CD4-positive, alpha-beta T cell treated with Interleukin-6 for 4 hours (primary cell): ENCODE measurements at places on chromosomes 12 and 14.

- no peak for DNase-seq
These were observed 4.2 kb downstream of the PPM1H start for GRCh38 chr12:62930546-62931425.

- no peak for DNase-seq
These were observed 5.0 kb upstream of the RFLNA start for GRCh38 chr12:124289634-124290600.

DNA sequence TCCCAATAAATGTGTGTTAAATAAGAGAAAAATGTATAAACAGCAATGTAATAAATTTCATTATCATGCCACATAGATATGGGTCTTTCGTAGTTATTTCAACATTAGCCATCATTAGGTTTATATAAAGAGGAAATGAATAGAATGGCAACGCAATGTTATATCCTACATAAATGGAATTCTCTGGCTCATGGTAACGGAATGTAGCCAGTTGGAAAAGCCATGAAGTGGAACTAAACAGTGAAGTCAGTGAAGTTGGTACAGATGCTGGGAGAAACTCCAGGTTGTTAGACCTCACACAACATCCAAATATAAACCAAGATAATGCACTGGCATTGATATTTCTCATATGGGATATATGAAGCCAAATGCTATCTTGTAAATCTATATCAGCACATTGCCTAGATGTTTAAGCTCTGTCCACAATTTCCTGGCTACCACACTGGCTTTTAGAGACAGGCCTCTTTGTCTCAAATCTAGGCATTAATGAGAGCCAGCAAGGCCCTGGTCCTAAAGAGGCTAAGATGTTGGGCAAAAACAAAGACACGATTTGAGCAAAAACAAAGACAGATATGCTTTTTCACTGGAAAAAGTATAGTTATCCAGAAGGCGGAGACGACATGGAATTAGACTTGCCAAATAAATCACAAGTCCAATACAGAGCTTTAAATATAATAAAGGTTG, 861.0 kb downstream of the RPS29 start:
- no peak for DNase-seq

DNA sequence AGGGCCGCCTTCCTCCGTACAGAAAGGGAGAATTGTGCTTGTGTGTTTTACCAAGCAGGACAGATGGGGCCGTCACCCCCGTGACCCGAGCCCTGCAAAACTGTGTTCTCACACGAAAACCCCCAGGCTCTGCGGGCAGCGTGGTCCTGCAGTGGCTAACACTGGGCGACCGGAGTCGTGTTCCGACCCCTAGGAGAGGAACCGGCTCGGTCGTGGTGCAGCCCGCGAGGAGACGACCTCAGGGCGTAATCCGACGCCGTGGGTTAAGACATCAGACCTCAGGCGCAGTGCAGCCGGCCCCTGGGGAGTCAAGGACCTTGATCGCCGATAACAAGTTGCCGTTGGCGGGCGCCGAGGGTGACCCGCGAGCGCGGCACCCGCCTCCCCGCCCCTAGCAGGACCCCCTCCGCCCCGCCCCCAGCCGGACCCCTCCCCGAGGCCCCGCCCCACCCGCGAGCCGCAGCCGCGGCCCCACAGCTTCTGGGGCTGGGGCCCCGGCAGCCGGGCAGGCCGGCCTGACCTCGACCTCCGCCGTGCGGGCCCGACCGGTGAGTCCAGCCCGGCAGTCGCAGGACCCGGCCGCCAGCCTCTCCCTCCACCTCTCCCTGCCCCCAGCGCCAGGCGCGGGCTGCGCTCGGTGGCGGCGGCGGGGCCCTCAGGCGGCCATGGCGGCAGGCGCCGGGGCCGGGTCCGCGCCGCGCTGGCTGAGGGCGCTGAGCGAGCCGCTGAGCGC, at the start of gene CHPT1:
Gene CHPT1 (plus strand): TSS at position 444 of the 733 bp plus-strand sequence. CDS start 222 bp downstream, at position 666.
- peak; percentile 79 for DNase-seq

- DNase-seq: no peak
These were observed 8.8 kb downstream of the PPM1A start for GRCh38 chr14:60257865-60258264.

- DNase-seq: no peak
These were observed 36.1 kb downstream of the CRY1 start for GRCh38 chr12:107057071-107057834.

DNA sequence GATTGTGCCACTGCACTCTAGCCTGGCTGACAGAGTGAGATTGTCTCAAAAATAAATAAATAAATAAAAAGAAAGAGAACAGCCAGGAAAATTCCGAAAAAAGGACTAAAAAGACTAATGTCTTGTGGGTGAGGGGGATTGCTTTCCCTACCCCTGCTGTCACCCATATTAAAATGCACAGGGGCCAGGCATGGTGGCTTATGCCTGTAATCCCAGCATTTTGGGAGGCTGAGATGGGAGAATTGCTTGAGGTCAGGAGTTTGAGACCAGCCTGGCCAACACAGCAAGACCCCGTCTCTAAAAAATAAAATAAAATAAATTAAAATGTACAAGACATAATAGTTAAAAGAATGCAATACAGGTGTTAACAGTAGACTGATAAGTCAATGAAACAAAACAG, 6.1 kb downstream of the DHRS1 start:
- no peak for DNase-seq

GRCh38 chr12:67940780-67941243, 48.4 kb upstream of the IFNG-AS1 start:
- no peak for DNase-seq
